IMR-90 (cell line): ENCODE measurements at places on chromosomes 12 and 14. TPM values are rescaled to one million over a fixed set of nuclear protein-coding genes. Genes with fewer than 3 reads are reported as not detected.

BDKRB2 gene
- 52.1 and 60.9 TPM in 2 replicates for polyA plus RNA-seq

DNA sequence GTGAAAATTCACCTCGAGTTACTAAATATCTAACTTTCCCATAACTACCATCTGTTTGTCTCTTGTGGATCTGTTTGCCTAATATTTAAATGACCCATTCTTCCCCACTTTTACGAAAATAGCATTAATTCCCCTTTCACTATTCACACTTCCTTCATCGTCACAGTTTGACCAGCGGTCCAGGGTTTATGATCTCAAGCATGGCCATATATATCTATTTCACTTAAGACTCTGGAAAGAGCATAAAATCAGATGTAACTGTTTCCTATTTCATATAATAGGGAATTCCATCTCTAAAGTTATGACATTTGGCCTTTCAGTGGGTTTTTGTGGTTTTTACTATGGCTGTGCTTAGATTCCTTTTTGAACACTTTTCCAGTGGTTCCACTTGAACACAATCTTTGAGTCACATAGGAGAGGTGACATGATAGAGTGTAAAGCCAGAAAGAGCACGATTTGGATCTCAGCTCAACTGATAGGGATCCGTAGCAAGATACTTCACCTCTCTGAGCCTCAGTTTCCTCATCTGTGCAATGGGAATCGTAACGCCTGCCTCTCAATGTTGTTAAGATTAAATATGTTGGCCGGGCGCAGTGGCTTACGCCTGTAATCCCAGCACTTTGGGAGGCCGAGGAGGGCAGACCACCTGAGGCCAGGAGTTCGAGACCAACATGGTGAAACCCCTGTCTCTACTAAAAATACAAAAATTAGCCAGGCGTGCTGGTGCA lies 754 bp upstream of the BCL2L14 start:
- DNase-seq = no peak

KLRC2 gene
- not detected in 2 replicates for polyA plus RNA-seq

STYK1 gene
- 0.34 and 0.36 TPM in 2 replicates for polyA plus RNA-seq

- DNase-seq = no peak
Measured at GRCh38 chr14:59344016-59344415, 121.2 kb downstream of the GPR135 start.

ACOT4 gene
- 0.22 and 0.34 TPM in 2 replicates for polyA plus RNA-seq

RESF1 gene
- polyA plus RNA-seq = 4.7 and 5.0 TPM in 2 replicates

GRCh38 chr14:104372390-104373054 lies 207.0 kb upstream of the C14orf180 start:
- DNase-seq = no peak

DNA sequence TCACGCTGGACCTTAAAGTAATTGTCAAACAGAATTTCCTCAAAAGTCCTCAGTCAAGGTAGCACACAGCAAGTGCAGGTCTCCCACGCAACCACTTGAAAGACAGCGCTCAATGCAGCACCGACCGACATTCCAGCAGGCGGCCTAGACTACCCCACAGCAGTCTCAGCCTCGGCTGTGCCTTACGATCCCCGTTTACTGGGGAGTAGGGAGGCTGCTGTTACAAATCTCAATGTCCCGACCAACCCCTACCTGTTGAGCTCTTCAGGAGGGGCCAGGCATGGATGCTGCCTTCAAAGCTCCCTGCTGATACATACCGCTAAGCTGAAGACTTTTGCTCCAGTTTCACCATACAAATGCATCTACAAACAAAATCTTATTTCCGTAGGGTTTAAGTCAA lies 21.8 kb downstream of the VPS37B start:
- DNase-seq = no peak

SLC39A5 gene
- not detected in 2 replicates for polyA plus RNA-seq

MYF5 gene
- polyA plus RNA-seq = not detected in 2 replicates

- no peak for DNase-seq
Measured at GRCh38 chr12:68342966-68343365, 10.8 kb upstream of the MDM1 start.

LRRK2 gene
- polyA plus RNA-seq = 0.17 and 0.36 TPM in 2 replicates

DNA sequence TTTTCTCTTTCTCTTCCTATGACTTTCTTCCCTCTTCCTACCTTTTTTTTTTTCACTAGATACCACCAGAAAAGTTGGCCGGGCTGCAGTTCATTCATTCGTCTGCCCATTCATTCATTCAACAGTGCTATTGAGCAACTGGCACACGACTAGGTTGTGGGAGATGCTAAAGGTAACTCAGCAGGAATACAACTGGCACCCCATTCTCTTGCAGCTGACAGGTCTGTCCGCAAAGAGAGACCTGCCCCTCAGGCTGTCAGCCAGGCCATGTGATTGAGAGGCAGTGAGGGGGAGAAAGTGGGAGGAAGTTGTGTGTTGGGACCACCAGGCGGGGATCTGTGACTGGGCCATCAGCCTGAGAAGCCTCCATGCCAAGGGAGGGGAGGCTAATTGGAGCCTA lies 105.2 kb downstream of the TSPAN9 start:
- no peak for DNase-seq

DNA sequence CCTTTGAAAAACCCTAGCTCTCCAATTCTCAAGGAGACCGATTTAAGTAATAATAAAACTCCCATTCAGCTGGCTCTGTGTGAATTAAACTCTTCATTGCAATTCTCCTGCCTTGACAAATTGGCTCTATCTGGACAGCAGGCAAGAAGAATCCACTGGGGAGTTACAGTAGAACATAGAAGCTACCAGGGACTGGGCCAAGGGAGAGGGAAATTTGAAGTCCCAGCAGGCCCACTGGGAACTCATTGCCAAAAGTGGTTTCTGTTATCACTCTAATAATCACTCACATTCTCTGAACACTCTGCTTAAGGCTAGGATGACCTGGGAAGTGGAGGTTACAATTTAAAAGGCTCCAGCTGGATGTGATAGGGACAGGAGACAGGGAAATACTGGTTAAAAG lies 384.5 kb upstream of the CCDC196 start:
- DNase-seq = no peak

DNA sequence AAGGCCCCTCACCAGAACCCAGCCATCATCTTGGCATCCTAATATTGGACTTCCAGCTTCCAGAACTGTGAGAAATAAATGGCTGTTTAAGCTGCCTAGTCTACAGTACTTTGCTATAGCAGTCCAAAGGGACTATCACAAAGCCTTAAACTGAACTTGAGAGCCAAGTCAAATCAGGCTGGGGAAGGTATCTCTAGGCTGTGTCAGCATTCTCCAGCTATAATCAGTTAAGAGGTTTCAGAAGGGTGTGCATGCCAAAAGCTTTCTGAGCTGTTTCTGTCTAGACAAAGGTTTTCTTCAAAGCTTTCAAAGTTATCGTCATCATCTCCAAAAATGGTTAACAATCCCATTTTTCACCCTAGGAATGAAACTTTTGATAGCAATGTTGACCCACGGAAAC lies 7.6 kb downstream of the ASCL4 start:
- DNase-seq = no peak

ERP27 gene
- polyA plus RNA-seq = not detected in 2 replicates

GRCh38 chr14:93538413-93538812 lies 107.7 kb downstream of the UNC79 start:
- peak; percentile 2 for DNase-seq

ITGA5 gene
- polyA plus RNA-seq = 254 and 259 TPM in 2 replicates

CBLN3 gene
- polyA plus RNA-seq = 3.9 and 4.5 TPM in 2 replicates

- DNase-seq = no peak
Measured at GRCh38 chr14:72591391-72591790, 302.5 kb downstream of the DPF3 start.

ADAM21 gene
- 0.11 and 0.15 TPM in 2 replicates for polyA plus RNA-seq

DNA sequence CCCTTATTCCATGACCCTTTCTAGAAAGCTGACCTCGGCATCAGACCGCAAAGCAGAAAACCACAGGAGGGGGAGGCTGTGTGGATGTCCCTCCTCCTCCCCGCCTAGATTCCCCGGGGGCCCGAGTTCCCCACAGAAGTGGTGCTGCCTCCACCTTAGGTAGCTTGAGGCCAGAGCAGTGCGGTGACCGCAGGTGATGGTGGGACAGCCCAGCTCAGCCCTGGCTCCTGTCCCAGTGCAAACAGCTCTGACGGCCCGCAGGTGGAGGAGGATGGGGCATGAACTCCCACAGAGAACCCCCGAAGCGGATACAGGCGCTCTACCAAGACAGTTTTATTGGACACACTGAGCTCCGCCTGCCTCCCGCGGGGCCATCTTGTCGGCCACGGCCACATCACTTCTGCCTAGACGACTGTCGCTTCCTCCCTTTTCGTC lies 19.5 kb downstream of the ARL6IP4 start:
- no peak for DNase-seq

CCDC177 gene
- not detected in 2 replicates for polyA plus RNA-seq

DNA sequence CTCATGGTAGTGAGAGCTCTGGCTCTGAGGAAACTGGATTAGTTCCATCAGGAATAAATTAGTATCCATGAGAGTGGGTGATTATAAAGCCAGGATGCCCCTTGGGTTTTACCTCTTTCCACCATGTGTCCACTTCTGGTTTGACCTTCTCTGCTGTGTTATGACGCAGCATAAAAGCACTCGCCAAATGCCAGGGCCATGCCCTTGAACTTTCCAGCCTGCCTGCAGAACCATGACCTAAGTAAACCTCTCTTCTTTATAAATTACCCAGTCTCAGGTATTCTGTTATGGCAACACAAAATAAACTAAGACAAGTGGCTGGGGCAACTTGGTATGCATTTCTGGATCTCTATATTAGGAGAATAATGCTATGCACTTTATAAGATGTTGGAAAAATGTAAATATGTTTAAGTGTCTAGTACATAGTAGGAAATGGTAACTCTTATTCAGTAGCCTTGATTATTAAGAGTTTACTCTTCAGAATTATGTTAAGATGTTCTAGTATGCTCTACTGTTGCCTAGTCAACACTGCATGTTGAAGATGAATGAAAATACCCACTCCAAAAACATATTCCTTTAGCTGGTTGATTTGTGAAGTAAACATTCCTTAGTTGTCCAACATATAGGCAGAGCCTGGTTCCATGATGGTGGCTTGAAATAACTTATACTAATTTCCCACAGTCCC lies 455.6 kb upstream of the TMPO start:
- no peak for DNase-seq

DNA sequence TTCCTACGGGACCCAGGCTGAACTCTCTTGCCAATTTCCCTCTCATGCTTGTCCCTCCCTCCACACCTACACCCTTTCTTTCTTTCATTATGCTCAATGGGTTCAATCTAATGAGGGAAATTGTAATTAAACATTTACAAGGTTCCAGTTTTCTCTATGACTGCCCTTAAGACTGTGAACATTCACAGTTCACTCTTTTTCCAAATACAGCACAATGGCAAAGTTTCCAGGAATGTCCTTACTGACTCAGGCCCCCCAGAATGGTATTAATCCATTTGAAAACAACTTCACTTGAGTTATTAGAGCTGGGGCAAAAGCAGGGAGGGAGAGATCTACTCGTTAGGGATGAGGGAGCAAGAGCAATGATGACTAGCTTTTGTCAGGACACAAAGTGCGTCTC lies 892.1 kb downstream of the NRXN3 start:
- DNase-seq = no peak

KRT82 gene
- polyA plus RNA-seq = not detected in 2 replicates

DNA sequence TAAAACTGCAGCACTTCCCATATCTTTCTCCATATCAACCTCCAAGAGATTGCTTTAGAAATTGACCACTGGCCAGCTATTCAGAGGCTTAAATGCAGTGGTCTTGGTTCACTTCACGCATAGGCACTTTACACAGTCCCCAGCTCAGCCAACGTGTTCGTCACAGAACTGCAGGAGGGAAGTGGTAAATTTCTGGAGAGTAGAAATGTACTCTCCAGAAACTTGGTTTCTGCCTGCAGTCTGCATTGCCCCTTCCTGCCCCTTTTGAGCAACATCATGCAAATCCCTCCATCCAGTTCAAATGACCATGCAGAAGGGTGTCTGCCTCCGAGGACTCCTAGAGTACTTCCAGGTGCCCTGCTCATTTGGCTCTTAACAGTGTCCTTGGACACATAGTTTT lies 42.7 kb upstream of the NEDD1 start:
- no peak for DNase-seq

PRH2 gene
- 0.34 TPM in 1 of 2 replicates, not detected in the other for polyA plus RNA-seq

GRCh38 chr12:80222261-80222660 lies 122.9 kb downstream of the OTOGL start:
- peak; percentile 27 for DNase-seq
